Epithelial cell of alveolus of lung (primary cell): ENCODE measurements at places on chromosomes 11 and 22. TPM values are rescaled to one million over a fixed set of nuclear protein-coding genes. Genes with fewer than 3 reads are reported as not detected.

The HBE1 gene
- not detected in 2 replicates for total RNA-seq

The PTS gene
- 22.0 and 27.4 TPM in 2 replicates for total RNA-seq

The ISX gene
- total RNA-seq: not detected in 2 replicates

The XRRA1 gene
- total RNA-seq: 8.1 and 12.2 TPM in 2 replicates

The TMPRSS4 gene
- not detected in 2 replicates for total RNA-seq

The OR5AL1 gene
- total RNA-seq: not detected in 2 replicates

The SERPINH1 gene
- total RNA-seq: 2,063 and 2,087 TPM in 2 replicates

The IL10RA gene
- total RNA-seq: under 0.01 TPM in 1 of 2 replicates, not detected in the other

The UBTFL1 gene
- not detected in 2 replicates for total RNA-seq

The MPZL3 gene
- total RNA-seq: 0.08 and 1.9 TPM in 2 replicates

The NPTXR gene
- 0.78 and 4.4 TPM in 2 replicates for total RNA-seq

The TREH gene
- total RNA-seq: not detected in 2 replicates

The GRM5 gene
- 0.08 TPM in 1 of 2 replicates, not detected in the other for total RNA-seq

The ARRB1 gene
- 15.2 and 19.5 TPM in 2 replicates for total RNA-seq

The NXPE4 gene
- total RNA-seq: not detected in 2 replicates

The NRXN2 gene
- total RNA-seq: not detected in 2 replicates

The GGT5 gene
- 17.7 and 32.3 TPM in 2 replicates for total RNA-seq

The ADAMTS15 gene
- total RNA-seq: 1.4 and 20.4 TPM in 2 replicates

The CYTH4 gene
- total RNA-seq: 0.39 TPM in 1 of 2 replicates, not detected in the other

The SELENOM gene
- total RNA-seq: 287 and 373 TPM in 2 replicates

The OR52E8 gene
- total RNA-seq: not detected in 2 replicates

The TRIM49 gene
- not detected in 2 replicates for total RNA-seq

The SLC43A1 gene
- total RNA-seq: 17.3 and 21.9 TPM in 2 replicates

The TRIM29 gene
- total RNA-seq: 0.13 TPM in 1 of 2 replicates, not detected in the other

The FGF3 gene
- total RNA-seq: not detected in 2 replicates

The NLRP14 gene
- total RNA-seq: under 0.01 TPM in 1 of 2 replicates, not detected in the other

The FOSL1 gene
- total RNA-seq: 26.8 and 88.8 TPM in 2 replicates

The OR10A2 gene
- not detected in 2 replicates for total RNA-seq

The EIF4ENIF1 gene
- 6.9 and 7.1 TPM in 2 replicates for total RNA-seq

The INSC gene
- 0.08 and 2.7 TPM in 2 replicates for total RNA-seq

The SPON1 gene
- total RNA-seq: 0.65 and 14.4 TPM in 2 replicates

The CCDC116 gene
- 0.16 TPM in 1 of 2 replicates, not detected in the other for total RNA-seq

The RAD9A gene
- total RNA-seq: 8.4 and 10.8 TPM in 2 replicates

The MISFA gene
- not detected in 2 replicates for total RNA-seq

The PGA4 gene
- total RNA-seq: not detected in 2 replicates

The KCNJ11 gene
- total RNA-seq: not detected in 2 replicates

The IL17REL gene
- not detected in 2 replicates for total RNA-seq

The ALDH3B2 gene
- not detected in 2 replicates for total RNA-seq

The ACR gene
- not detected in 2 replicates for total RNA-seq

The ZDHHC8 gene
- 13.8 and 33.9 TPM in 2 replicates for total RNA-seq

The OR6A2 gene
- total RNA-seq: 0.24 TPM in 1 of 2 replicates, not detected in the other

The OR4S1 gene
- not detected in 2 replicates for total RNA-seq

The FXYD6 gene
- total RNA-seq: 17.4 and 21.6 TPM in 2 replicates
